ENCODE measurements at places on chromosomes 11 and 22. TPM values are rescaled to one million over a fixed set of nuclear protein-coding genes. Genes with fewer than 3 reads are reported as not detected.

The GAS2L1 gene
- 12.6 TPM for total RNA-seq

The MUC2 gene
- not detected for total RNA-seq

The TBX10 gene
- not detected for total RNA-seq

The TRIM22 gene
- 46.7 TPM for total RNA-seq

The DTX4 gene
- 0.22 TPM for total RNA-seq

The CNTF gene
- 3.3 TPM for total RNA-seq

The CDC42EP1 gene
- total RNA-seq: 15.1 TPM

The FDXACB1 gene
- 2.7 TPM for total RNA-seq

The BCL2L13 gene
- total RNA-seq: 75.2 TPM

The RASL10A gene
- not detected for total RNA-seq

The GNAZ gene
- total RNA-seq: 11.6 TPM

The IL17REL gene
- not detected for total RNA-seq

The OR4D5 gene
- total RNA-seq: not detected

The GSTT2B gene
- total RNA-seq: 4.5 TPM

The MOGAT2 gene
- total RNA-seq: not detected

The EFEMP2 gene
- 37.7 TPM for total RNA-seq

The PITPNB gene
- 22.1 TPM for total RNA-seq

The SLC22A12 gene
- total RNA-seq: not detected

The CHRDL2 gene
- total RNA-seq: not detected

The OTOG gene
- total RNA-seq: not detected

The MMP12 gene
- not detected for total RNA-seq

The ZFTA gene
- total RNA-seq: 17.5 TPM

The DNAJB7 gene
- not detected for total RNA-seq
